Caki2 (cell line): ENCODE measurements at places on chromosomes 7 and 10. TPM values are rescaled to one million over a fixed set of nuclear protein-coding genes. Genes with fewer than 3 reads are reported as not detected.

Gene MRLN
- total RNA-seq: not detected in 2 replicates

Gene PILRA
- total RNA-seq: 0.41 and 0.91 TPM in 2 replicates

Gene DNAJB9
- total RNA-seq: 7.1 and 12.7 TPM in 2 replicates

Gene ST8SIA6
- not detected in 2 replicates for total RNA-seq

Gene SYNPO2L
- total RNA-seq: not detected in 2 replicates

Gene CTAGE15
- not detected in 2 replicates for total RNA-seq

Gene PRRT4
- 0.91 TPM in 1 of 2 replicates, not detected in the other for total RNA-seq

Gene JAKMIP3
- total RNA-seq: 0.54 and 1.9 TPM in 2 replicates

Gene AMPH
- total RNA-seq: not detected in 2 replicates

DNA sequence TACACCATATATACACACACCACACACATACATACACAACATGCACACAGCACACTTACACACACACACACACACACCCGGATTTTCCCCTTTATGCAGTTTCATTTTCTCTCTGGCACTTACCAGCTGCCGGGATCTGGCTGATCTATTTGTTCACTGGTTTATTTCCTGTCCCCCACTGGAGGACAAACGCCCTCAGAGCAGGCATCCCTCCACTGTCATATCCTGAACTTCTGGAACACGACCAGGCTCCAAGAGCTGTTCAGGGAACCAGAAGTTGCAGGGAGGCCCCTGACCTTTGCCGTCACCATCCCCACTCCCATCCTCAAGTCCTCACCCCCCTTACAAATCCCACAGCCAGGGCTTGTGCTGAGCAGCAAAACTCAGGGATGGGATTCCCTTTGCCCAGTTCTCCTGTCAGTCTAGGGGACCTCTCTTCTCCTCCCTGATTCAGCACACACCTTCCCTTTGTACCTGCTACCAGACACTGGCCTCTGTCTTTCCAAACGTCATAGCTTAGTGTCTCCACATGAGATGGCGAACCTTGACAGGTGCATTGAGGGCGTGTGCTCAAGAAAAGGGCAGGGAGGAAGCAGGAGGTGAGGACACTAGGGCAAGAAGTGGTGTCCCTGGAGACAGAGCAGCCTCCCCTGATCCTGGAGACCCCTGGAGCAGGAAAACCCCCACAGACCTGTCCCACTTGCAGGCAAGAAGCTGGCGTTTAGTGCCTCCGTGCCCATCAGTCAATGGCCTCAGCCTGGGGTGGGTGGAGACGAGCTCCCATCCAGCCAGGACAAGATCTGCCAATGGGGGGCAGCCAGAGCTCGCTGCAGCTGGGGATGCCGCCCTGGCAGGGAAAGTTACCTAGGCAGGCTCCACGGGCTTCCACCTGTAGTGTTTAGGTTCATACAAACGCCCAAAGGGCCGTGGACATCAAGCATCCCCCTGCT, 12.7 kb upstream of the DOCK1 start:
- DNase-seq: no peak

DNA sequence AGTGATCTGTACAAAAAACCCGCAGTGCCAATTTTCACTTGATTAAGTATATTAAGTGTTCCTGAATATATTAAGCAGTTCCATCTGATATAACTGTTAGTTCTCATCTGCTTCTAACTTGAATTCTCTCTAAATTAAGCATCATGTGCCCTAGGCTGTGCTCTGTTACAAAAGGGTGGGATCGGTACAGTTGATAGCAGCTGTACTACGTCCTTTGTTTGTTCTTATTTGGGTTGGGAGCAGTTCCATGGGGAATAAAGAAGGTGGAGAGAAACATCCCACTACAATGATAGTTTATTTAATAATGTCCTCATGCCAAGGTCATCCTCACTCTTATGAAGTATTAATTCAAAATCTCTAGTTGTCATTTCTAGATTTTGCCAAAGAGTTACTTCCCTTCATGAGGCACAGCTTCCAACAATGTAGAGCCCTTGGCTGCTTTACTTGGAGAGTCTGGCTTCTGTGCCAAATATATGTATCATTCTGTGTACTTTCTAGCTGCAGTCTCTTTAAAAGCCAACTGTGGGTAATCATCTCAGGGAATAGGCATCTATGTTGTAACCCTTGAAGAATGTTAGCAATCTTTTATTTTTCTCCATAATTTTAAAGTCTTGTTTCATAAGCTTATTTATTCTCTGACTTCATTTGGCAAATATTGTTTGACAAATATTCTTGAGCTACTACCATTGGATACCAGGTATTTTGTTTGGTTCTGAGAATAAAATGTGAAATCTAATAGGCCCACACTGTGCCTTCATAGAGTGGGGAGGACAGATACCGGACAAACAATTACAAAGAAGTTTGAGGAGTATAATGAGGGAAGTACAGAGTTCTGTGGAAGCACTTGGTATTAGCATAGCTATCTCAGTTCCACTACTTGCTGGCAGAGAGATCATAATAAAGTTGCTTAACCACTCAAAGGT, 22.4 kb upstream of the AHR start:
- peak; percentile 18 for DNase-seq

DNA sequence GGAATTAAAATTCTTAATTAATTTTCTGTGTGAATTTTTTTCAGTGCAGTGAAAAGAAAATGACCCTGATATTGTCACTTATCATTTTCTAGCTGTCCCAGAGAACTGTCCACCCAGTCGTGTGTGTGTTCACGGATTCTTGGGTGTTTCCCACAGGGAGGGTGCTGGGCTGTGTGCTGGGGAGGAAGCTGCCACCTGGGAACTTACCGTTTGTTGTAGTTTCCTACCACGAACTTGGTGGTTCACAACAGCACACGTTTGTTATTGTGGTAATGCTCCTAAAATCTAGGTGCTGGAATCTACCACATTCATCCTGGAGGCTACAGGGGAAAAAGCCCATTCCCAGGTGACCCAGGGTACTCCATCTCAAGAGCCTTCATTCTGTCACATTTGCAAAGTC, 276.1 kb downstream of the GLRX3 start:
- no peak for DNase-seq

DNA sequence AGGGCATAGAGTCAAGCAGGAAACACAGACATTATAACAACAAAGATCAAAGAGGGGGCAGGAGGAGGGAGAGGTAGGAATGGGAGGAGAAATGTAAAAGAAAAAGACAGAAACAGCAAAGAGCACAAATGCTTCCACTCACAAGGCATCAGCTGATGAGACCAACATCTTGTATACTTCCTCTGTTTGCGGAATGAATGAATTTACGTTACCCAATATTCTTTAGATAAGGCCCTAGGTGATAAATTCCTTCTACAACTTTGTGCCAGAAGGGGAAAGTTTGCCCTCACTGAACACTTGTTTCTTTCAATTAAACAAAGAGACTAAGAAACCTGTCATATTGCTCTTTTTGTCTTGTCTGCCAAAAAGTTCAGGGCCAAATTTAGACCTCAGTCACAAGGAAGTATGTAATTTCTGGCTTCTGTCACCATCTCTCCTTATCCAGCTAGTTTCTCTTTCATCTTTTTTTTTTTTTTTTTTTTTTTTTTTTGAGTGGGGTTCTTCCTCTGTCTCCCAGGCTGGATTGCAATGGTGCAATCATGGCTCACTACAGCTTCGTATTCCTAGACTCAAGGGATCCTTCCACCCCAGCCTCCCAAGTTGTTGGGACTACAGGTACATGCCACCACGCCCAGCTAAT, 116.4 kb upstream of the NANOS1 start:
- no peak for DNase-seq

GRCh38 chr10:48658243-48658974, 26.3 kb upstream of the WDFY4 start:
- DNase-seq: peak; percentile 45

- DNase-seq: peak; percentile 26
Measured at GRCh38 chr7:936386-937054, 18.0 kb downstream of the ADAP1 start.

- no peak for DNase-seq
Measured at GRCh38 chr10:50289196-50289595, 37.9 kb upstream of the ASAH2 start.

GRCh38 chr7:40611095-40611871, 476.5 kb downstream of the SUGCT start:
- DNase-seq: no peak
